ENCODE measurements at places on chromosomes 2 and 18.

GRCh38 chr18:5510135-5510846 is 33.5 kb downstream of the EPB41L3 start:
- DNase-seq, result no peak

DNA sequence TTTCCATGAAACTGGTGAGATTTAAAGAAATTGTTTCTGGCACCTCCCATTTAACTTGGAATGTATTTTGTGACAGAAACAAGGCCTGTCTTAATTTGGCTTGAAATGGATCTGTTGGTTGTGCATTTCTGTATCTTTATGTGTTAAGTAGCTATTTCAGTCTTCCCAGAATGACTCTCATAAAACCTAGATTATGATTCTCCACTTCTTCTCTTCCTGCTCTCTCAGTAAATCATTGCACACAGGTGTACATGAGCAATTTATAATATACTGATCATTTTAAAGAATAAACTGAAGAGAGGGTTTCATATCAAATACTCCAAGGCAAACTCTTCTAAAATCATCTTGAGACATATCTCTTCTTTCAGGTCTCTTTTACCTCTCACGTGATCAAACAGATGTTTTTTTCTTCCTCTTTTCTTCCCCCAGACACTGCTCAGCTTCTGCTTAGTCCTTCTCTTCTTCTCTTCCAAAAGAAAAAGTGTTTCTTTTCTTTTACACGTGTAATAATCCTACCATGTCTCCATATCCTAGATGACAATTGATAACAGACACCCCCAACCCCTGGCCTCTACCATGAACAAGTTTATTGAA is 112.0 kb downstream of the PPP1R1C start:
- DNase-seq, result no peak

DNA sequence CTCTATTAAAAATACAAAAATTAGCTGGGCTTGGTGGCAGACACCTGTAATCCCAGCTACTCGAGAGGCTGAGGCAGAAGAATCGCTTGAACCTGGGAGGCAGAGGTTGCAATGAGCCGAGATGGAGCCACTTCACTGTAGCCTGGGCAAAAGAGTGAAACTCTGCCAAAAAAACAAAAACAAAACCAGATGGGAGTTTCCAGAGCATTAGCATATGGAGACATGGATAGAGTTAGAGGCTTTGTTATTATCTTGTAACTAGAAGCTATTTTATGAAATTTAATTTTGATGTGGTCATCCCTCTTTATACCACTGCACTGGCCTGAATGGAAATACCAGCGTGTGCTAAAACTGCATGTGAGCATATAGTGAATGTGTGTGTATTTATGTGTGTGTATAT is 58.9 kb downstream of the TRAPPC8 start:
- DNase-seq, result peak; percentile 23

GRCh38 chr2:134625311-134625710 is 93.5 kb downstream of the TMEM163 start:
- DNase-seq, result peak; percentile 77

- no peak for DNase-seq
Observed at GRCh38 chr2:56017784-56018183, 94.2 kb upstream of the EFEMP1 start.

GRCh38 chr2:216415541-216415940 is 3.3 kb downstream of the SMARCAL1 start:
- no peak for DNase-seq

- no peak for DNase-seq
Observed at GRCh38 chr2:68993660-68994059, 19.2 kb downstream of the GKN1 start.

DNA sequence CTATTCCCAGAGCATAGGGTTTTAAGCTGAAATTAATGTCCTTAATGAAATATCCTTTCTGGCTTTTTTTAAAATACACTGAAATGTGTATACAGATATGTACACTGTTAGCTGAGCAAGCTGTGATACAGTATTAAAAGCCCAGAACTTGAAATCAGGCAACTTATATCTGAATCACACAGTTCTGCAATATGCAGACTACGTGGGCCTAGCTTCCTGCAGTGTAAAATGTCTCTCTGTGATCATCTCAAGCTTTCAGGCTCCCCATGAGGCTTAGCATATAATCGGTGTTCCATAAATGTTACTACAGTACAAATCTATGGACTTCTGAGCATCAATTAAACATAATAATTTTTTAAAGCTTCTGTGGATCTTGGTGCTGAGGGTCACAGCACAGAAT is 8.2 kb downstream of the FBXO15 start:
- no peak for DNase-seq

DNA sequence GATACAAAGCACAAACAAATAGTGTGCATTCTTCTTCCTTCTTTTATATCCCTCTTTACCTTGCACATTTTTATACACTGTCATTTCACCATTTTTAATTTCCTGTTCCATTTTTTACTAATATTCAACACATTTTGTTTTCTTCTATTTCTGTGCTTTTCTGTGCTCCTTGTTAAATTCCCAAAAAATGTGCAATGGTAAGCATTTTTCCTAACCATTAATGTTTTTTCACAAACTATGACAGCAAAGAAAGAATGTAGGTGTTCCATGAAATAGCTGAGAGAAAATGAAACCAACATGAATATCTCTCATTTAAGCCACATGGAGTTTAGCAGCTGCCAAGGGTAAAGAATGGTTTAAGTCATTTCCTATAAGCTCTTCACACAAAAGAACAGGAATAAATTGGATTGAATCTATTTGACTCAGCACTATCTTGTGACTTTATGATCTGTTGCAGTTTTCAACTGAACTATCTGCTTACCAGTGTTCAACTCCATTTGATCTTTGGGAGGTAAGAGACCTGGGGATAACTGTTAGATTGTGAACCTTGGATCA is 145.7 kb upstream of the CDH19 start:
- DNase-seq, result no peak

All from G401 (cell line).